Activated CD8-positive, alpha-beta memory T cell treated with anti-CD3 and anti-CD28 coated beads for 4 hours (primary cell): ENCODE measurements at places on chromosomes 4 and X.

DNA sequence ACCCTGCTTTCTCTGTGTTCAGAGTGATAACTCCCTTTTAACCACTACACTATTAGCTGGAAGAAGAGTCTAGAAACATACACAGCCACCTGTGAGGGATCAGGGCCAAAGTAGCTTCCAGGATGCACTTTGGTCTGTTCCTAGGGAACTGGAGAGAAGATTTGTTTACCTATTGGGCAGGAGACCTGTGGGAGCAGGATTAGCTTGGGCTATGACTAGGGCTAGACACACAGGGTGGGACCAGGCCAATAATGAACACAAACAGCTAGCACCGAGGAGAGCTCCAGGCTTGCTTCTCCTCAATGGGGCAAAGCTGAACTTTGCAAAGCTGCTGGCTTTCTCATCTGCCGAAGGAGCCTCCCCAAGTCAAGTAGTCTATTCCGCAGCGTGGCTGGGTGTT lies 24.4 kb upstream of the MAP7D3 start:
- no peak for DNase-seq

DNA sequence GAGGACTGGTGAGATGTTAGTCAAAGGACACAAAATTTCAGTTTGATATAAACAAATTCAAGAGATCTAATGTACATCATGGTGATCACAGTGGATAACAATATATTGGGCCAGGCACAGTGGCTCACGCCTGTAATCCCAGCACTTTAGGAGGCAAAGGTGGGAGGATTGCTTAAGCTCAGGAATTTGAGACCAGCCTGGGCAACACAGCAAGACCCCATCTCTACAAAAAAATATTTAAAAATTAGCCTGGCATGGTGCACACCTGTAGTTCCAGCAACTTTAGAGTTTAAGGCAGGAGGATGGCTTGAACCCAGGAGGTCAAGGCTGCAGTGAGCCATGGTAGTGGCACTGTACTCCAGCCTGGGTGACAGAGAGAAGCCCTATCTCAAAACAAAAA lies 8.7 kb downstream of the SCARB2 start:
- DNase-seq, result no peak

DNA sequence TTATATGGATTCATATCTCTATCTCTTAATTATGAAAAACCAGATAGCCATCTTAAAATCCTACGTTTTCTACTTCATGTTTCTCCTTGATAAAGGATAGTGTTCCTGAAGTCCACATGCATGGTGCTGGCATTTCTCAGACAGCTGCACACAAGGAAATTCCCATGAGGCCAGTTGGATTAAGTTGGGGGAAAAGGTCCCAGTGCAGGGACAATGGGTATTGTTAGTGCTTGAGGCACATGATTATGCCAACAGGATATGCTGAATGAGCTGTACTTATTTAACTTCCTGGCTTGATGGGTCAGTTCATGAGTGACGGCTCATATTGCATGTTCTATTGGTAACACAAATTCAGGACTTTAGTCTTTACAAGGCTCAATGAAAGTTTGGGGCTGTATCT lies 913.9 kb upstream of the NDST4 start:
- no peak for DNase-seq

DNA sequence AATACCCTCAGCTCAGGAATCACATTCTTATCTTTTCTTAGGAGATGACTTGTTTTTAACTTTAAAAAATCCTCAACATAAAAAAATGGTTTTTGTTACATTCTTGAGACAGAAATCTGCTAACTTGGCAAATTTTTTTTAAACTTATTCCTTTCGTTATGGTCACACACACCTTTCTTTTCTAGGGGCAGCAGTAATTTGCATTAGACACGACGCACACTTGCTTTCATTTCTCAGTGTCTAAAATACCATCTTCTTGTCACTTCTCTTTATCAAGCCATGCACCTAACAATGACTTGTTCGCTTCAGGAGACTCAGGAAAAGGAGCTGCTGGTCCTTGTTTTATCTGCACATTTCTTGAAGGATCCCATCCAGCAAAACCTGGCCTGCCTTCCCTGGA lies 112.6 kb upstream of the TBL1X start:
- DNase-seq, result no peak

- DNase-seq, result no peak
Measured at GRCh38 chr4:169102026-169102425, 92.0 kb upstream of the CBR4 start.

DNA sequence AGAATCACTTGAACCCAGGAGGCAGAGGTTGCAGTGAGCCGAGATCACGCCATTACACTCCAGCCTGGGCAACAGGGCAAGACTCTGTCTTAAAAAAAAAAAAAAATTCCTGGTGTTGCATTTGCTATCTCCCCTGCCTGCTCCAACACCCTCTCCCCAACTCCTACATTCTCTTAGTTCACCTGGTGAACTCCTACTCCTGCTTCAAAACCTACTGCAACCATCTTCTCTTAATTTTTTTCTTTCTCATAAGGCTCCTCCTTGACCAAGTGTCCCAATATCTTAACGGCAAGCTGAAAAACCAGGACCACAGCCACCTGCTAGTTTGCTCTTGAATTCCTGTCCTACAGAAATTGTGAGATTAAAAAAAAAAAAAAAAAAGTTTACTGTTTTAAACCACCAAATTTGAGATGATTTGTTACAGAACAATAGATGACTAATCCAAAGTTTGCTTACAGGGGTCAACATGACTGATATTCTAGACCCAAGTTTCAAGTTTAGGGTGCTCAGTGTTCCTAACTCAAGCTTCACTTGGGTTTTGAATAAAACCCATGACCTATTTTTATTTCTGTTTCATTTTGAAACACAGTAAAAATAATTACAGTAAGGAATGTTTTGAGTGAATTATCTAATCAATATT lies 13.1 kb upstream of the ANXA5 start:
- no peak for DNase-seq

GRCh38 chrX:100681599-100681998 lies 37.6 kb downstream of the SRPX2 start:
- no peak for DNase-seq

DNA sequence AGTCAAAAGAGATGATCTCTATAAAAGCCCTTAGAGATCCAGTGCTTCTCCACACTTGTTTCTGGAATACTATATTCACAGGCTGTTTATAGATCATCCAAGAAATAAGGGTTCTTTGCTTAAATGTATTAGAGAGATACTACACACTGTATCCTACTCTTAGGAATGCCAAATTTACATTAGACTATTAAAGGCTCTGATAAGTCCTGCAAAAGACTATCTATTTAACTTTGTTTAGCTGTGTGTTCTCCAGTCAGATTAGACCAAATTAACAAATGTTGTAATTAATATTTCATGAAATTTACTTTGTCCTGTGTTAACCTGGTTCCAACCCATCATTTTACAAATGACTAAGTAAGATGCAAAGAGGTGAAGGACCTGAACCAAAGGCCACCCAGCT lies 260.5 kb upstream of the ZIC3 start:
- DNase-seq, result no peak

DNA sequence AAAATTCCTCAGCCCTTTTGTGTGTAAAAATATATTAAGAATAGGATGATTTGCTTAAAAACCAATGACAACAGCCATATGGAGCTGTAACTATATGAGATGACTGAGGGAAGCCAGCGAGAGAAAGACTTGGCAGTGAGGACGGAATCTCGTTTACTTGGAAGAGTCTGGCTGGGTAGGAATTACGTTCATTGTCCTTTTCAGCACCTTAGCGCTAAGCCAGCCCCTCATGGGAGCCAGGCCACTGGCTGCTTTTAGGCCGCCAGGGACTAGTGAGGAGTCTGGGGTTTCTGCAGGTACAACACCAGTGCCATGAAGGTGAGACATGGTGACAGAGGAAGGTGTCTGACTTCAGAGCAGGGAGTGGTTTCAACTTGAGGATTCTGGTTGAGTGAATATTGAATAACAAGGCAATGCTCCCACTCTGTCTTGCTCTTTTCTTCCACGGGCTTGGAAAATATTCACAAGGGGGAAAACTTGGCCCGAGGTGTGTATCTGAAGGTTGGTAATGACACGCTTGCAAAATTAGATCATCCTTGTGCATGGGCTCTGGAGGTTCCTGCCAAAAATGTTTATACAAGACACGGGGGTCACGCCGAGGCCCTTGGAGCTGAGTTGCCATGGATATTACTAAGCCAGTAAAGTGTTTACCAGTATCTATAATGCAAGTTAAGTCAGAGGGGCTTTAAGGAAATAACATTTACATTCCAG lies 17.4 kb downstream of the KLF3 start:
- no peak for DNase-seq

GRCh38 chrX:133880032-133880443 lies 105.4 kb downstream of the GPC3 start:
- no peak for DNase-seq

GRCh38 chrX:110182865-110183264 lies 135.0 kb downstream of the AMMECR1 start:
- DNase-seq, result no peak

GRCh38 chr4:179634862-179635261 lies 2192.6 kb upstream of the AGA start:
- no peak for DNase-seq
